ENCODE measurements at places on chromosomes 13 and 19.

DNA sequence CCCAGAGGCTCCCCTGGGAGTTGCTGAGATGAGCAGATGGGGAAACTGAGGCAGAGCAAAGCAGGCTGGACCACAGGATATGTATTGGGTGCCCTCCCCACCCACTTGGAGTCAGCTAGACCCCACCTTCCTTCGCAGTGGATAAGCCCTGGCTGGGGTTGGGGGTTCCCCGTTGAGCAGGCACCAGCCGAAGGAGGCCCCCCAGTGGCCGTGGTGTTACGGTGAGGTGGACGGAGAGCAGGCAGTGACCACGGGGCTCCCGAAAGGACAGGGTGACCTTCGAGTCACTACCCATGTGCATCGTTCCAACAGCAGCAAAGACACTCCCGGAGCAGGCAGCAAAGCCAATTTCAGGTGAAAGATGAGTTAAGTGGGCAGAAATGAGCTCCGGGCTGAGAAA lies 62.4 kb upstream of the ADGRE5 start:
- DNase-seq: no peak

DNA sequence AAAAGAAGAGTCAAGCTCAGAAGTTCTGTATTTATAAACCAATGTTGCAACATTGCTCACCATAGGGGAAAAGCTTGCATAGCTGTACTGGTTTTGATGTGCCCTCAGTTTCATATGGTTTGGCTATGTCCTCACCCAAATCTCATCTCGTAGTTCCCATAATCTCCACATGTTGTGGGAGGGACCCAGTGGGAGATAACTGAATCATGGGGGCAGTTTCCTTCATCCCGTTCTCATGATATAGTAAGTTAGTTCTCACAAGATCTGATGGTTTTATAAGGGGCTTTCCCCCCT lies 73.9 kb downstream of the TNFRSF19 start:
- DNase-seq: no peak

DNA sequence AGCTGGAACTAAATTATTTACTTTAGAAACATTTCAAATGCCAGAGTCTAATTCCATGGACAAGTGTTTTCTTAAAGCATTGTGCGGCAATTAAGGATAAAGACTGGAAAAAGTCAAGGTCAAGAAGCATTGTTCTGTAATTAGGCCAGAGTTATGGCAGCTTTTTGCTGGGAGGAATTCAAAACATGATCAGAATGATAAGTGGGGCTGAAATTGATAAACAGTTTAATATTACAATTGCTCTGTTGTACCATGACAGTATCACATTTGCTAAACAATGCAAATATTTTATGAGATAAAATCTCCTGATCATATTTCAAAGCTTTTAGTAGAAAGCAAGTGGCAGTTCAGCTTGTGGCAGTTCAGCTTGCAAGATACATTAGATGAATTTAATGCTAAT lies 513.7 kb downstream of the GPC6 start:
- DNase-seq: no peak

- no peak for DNase-seq
These were observed 7.4 kb upstream of the JUNB start for GRCh38 chr19:12783849-12784393.

DNA sequence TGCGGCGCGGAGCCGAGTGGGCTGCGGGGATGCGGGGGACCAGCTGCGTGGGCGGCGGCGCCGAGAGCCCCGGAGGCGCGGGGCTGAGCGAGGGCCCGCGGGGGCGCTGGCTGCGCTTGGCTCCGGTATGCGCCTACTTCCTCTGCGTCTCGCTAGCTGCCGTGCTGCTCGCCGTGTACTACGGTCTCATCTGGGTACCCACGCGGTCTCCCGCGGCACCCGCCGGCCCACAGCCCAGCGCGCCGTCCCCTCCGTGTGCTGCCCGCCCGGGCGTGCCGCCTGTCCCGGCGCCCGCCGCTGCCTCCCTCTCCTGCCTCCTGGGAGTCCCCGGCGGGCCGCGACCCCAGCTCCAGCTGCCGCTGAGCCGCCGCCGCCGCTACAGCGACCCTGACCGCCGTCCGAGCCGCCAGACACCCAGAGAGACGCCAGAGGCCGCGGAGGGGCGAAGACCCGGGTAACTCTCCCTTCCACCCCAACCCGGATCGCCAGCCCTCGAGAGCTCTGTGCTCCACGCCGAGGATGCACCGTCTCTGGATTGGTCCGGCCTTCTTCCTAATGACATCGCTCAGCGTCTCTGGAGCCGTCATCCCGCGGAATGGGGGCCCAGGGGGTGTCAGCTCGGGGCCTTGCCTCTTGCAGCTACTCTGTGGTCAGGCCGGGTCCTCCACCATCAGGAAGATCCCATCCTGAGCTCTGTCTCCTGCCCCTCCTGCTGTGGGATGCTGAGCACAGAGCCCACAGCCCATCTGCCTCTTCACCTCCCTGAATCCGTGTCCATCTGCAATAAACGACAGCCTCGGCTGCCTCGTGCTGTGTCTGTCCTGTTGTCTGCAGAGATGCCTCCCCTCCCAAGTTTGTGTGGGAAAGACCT lies 441 bp downstream of the INAFM1 start:
- DNase-seq: no peak

- no peak for DNase-seq
These were observed 124.5 kb downstream of the ABCC4 start for GRCh38 chr13:95176611-95177259.

- DNase-seq: no peak
These were observed 38.3 kb upstream of the HMGB1 start for GRCh38 chr13:30504081-30504480.

- no peak for DNase-seq
These were observed 8.1 kb upstream of the FKRP start for GRCh38 chr19:46737761-46738171.

DNA sequence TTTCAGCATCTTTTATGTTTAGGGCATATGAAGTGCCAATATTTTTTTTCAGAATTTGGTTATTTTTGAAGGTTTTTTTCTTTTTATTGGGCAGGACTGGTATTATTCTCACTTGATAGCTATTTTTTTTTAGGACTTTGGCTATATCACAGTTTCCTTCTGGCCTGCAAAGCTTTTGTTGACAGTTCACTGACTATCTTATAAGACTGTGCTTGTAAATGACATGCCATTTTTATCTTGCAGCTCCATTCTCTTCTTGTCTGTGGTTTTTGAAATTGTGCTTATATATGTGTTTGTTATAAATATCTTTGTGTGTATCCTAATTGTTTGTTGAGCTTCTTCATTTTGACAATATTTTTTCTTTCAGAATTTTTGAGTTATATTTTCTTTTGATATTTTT lies 26.4 kb upstream of the ZNF431 start:
- DNase-seq: no peak

- DNase-seq: peak; percentile 42
These were observed 13.2 kb downstream of the ING1 start for GRCh38 chr13:110726726-110727125.

GRCh38 chr19:6596621-6597020 lies 5.7 kb upstream of the CD70 start:
- DNase-seq: no peak

- DNase-seq: no peak
These were observed 827.7 kb upstream of the PCDH9 start for GRCh38 chr13:68057836-68058235.

- peak; percentile 100 for DNase-seq
These were observed at the start of gene ZNF333 for GRCh38 chr19:14689598-14690503. Gene ZNF333 (plus strand): TSS chr19:14690048. CDS start chr19:14693492, 3,444 bp downstream.

DNA sequence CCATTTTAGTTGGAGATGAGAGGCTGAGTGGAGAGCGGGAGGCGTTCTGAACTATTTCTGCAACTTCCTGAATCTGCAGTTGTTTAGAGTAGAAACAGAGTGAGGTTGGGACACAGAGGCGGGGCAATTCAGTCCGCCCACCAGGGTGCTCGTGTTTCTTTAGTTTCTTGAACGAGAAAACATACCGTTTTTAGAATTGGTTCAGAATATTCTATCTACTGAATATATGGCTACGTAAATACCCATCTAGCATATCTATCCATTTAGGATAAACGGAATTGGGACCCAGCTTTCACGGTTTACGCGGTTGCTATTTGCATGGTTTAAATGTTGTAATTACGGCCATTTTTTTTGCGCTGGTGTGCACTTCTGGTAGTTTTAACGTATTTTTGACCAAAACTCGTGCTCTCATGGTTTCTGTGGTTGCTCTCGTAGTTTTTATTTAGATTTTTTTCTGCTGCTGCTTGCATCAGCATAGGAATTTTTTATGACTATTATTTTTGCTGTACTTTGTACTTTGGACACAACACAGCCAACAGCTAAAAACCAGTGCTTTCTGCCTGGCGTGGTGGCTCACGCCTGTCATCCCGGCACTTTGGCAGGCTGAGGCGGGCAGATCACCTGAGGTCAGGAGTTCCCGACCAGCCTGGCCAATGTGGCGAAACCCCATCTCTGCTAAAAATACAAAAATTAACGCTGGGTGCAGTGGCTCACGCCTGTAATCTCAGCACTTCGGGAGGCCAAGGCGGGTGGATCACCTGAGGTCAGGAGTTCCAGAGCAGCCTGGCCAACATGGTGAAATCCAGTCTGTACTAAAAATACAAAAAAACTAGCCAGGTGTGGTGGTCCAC lies 32.7 kb downstream of the TIMM13 start:
- DNase-seq: no peak

GRCh38 chr13:109336730-109337129 lies 449.7 kb downstream of the IRS2 start:
- DNase-seq: no peak

GRCh38 chr19:43506629-43507028 lies 2.1 kb upstream of the PHLDB3 start:
- DNase-seq: no peak

GRCh38 chr13:46211483-46212351 lies at the start of gene LRRC63:
Gene LRRC63 (plus strand): TSS chr13:46211928. CDS start chr13:46213035, 1,107 bp downstream.
- DNase-seq: peak; percentile 72

DNA sequence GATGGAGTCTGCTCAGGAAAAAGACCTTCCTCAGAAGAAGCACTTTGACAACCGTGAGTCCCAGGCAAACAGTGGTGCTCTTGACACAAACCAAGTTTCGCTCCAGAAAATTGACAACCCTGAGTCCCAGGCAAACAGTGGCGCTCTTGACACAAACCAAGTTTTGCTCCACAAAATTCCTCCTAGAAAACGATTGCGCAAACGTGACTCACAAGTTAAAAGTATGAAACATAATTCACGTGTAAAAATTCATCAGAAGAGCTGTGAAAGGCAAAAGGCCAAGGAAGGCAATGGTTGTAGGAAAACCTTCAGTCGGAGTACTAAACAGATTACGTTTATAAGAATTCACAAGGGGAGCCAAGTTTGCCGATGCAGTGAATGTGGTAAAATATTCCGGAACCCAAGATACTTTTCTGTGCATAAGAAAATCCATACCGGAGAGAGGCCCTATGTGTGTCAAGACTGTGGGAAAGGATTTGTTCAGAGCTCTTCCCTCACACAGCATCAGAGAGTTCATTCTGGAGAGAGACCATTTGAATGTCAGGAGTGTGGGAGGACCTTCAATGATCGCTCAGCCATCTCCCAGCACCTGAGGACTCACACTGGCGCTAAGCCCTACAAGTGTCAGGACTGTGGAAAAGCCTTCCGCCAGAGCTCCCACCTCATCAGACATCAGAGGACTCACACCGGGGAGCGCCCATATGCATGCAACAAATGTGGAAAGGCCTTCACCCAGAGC lies 16.2 kb upstream of the ZNF544 start:
- no peak for DNase-seq

DNA sequence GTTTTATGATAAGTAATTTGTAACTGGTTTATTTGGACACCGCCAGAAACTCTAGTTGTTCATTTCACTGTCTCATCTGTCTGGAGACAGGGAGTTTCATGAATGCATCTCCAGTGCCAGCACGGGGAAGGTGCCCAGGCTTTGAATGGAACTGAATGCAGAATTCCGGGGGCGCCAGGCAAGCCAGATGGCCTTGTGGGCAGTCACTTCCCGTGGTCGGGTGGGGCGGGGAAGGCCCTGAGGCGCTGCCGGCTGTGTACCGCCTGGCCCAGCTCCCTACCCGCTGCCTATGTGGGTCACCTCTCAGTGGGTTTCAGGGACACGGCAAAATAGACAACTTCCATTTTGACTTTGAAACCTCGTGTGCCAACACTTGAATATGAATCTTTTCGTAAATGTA lies 28.8 kb upstream of the MCF2L start:
- no peak for DNase-seq

- DNase-seq: no peak
These were observed 57.7 kb downstream of the SLITRK1 start for GRCh38 chr13:83824560-83824959.

All from activated CD4-positive, alpha-beta T cell treated with anti-CD3 and anti-CD28 coated beads for 24 hours (primary cell).